Activated CD4-positive, alpha-beta T cell treated with anti-CD3 and anti-CD28 coated beads for 36 hours (primary cell): ENCODE measurements at places on chromosomes 3 and 15. TPM values are rescaled to one million over a fixed set of nuclear protein-coding genes. Genes with fewer than 3 reads are reported as not detected.

Gene SLC9C1
- not detected for total RNA-seq

Gene CLRN1
- not detected for total RNA-seq

GRCh38 chr15:28243399-28243798 lies 78.6 kb downstream of the HERC2 start:
- DNase-seq: no peak

GRCh38 chr15:39658740-39659139 lies 77.9 kb downstream of the THBS1 start:
- DNase-seq: no peak

GRCh38 chr3:156678197-156678596 lies 3.8 kb downstream of the TIPARP start:
- no peak for DNase-seq
